WERI-Rb-1 (cell line): ENCODE measurements at places on chromosomes 1 and 21.

DNA sequence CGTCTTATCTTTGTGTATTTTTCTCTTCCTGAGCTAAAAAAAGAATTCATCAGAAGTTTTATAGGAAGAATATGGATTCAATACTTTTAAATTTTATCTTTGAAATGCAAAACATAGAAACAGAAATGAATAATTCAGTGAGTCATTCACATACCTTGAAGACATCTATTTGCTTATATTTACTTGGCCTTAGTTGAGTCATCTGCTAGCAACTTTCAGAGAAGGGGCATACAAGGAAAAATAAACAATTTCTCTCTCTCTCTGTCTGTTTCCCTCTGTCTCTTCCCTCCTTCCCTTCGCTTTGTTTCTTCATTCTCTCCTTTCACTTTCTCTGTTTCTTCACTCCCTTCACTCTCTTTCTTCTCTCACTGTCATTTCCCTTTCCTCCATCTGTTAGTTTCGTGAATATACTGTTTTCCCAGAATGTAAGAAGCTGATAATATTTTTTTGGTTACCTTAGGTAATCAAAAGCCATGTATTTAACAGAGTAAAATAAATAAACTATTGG is 477.2 kb downstream of the BRINP3 start:
- no peak for DNase-seq

DNA sequence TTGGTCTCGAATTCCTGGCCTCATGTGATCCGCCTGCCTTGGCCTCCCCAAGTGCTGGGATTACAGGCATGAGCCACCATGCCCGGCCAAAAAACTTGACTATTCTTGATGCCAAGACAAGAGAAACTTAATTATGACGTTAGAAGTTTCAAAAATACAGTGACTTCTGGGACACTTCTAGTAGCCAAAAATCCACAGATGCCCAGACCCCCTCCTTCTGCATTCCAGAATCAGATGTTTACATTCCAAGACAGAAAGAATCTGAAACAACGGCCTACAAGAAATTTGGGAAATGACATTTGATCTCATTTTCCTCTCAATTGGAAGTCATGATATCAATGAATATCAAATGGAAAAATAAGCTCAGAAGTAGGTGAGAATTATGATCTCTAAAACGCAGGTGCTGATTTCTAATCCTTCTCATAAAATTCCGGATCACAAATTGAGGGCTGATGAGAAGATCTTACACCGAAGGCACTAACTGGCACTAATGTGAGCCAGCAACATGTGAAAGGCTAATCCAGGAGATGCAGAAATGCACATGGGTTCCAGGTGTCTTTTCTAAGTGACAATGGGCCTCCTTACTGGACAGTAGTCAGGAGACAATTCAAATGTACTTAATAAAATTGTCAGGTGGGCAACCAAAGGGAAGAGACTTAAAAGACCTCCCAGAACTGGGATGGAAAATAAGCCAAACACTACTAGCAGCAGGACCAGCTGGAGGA is 5.5 kb downstream of the RAB29 start:
- no peak for DNase-seq

DNA sequence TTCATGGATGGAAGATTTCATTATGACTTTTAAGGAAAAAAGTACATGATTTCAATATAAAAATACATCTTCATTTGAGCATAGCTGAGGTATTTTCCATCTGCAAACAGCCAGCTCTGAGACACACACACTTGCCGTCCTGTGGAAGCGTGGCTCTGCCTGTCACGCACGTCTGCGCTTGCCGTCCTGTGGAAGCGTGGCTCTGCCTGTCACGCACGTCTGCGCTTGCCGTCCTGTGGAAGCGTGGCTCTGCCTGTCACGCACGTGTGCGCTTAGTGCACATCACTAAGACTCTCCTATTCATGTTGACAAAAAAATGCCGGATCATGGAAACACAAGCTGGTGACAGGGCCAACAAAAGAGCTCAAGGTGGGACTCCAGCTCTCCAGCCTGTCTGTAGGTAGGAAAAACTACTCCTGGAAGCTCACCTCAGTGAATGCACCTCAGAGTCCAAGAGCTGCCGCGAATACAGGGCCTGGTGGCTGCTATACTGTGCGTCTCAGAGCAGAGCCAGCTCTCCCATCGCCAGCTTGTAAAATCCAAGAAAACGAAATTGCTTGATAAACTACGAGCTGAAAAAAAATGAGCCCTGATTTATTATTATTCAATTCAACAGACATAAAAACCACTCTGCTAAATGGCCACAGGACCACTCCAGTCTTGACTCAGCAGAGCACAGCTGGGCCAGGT is 69.3 kb downstream of the SLC37A1 start:
- no peak for DNase-seq

DNA sequence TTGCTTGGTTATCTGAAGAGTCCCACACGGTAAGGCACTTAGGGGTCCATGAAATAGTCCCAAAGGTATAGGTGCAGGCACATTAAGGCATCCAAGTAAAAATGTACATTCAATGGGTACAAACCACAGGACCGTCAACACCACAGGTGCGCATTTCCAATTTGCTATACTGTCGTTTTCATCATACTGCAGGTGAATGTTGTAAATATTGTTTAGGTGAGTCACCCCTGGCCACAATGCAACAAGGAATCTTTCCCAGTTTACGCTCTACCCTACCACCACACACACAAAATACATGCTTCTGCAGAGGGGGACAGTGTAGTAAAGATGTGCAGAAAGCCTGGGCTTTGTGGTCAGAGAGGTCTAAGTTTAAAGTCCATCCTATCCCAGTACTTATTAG is 13.7 kb downstream of the CADM3 start:
- DNase-seq: no peak

DNA sequence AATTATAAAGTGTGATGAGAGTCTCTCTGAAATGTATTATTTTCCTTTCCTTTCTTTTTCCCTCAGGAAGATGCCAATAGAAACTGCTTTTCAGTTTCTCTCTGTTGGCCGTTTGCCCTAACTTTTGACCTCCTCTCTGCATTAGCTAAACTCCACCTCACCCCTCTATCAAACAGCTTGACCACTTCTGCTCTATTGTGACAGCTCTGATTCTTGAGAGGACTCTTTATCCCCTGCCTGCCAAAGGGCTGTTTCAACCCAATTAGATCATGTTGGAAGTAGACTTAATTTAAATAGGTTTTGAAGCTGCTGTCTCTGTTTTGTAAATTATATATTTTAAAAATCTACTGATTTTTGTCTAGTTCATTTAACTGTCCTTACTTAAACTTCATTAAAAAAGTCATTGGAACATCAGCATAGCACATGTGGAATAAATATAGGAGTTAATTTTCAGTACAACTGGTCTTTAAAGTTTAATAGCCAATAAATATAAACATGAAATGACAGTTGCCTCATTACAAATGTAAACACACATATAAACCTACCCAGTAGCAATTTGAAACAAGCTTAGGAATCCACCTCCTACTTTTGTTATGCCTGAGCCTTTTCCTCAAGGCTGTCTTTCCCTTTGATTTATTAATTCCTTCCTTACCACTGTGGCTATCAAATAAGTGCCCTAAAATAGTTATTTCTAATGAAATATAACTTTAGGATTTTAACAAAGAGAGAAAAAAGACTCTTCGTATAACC is 152.0 kb downstream of the CHRM3 start:
- DNase-seq: no peak

DNA sequence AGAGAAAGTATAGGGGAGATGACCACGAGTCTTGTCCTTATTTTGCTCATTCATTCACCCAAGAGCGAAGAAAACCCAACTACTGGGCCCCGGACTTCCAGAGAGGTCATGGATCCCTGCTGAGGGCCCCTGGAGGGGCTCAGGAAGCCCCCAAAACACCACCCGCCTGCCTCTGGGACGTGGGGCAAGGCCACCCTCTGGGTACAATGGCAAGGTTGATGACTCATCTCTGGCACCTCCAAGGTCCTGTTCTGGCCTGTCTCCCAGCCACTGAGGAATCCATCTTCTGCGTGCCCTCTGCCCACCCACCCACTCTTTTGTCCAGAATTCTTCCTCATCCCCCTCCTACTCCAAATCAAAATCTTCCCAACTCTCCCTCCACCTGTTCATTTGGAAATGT is 21.3 kb upstream of the PRDM15 start:
- DNase-seq: no peak

- no peak for DNase-seq
Observed at GRCh38 chr21:38774152-38774551, 31.6 kb upstream of the ETS2 start.

GRCh38 chr1:111347026-111347425 is 56.4 kb downstream of the CHIA start:
- peak; percentile 41 for DNase-seq

DNA sequence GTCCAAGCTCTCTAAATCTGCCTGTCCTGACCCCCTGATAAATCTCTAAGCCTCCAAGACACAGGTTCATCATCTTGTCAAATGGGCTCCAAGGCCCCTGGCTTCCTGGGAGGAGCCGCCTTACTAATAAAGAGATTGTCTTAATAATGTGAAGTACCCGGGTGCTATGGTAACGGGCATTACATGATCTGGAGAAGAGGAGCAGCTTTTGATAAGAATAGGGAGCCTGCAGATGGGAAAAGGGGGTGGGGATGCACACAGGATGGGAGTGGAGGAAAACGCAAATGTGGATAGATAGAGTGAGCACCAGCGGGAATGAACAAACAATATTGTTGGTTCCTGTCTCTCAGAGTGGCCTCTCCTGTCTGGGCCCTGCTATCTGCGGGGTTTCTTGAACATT is 11.9 kb upstream of the RXRG start:
- DNase-seq: peak; percentile 94

DNA sequence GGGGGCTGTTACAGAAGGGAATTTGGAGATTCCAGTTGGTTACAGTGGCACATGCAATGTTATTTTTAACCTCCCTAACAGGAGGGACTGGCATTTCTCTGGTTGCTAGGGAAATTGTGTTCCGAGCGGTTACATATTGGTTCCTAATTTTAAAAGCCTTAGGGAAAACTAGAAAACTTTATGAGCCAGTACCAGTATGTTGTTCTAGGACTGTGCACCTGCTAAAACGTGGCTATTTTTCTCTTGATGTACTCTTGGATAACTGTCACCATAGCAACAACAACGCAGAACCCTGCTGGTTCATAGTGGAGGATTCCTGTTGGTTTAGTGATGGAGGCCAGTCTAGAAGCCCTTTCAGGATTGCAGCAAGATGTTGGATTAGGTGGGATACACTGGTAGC is 68.9 kb upstream of the PGBD5 start:
- DNase-seq: no peak

- no peak for DNase-seq
Observed at GRCh38 chr1:244237445-244237844, 186.4 kb downstream of the ZBTB18 start.

DNA sequence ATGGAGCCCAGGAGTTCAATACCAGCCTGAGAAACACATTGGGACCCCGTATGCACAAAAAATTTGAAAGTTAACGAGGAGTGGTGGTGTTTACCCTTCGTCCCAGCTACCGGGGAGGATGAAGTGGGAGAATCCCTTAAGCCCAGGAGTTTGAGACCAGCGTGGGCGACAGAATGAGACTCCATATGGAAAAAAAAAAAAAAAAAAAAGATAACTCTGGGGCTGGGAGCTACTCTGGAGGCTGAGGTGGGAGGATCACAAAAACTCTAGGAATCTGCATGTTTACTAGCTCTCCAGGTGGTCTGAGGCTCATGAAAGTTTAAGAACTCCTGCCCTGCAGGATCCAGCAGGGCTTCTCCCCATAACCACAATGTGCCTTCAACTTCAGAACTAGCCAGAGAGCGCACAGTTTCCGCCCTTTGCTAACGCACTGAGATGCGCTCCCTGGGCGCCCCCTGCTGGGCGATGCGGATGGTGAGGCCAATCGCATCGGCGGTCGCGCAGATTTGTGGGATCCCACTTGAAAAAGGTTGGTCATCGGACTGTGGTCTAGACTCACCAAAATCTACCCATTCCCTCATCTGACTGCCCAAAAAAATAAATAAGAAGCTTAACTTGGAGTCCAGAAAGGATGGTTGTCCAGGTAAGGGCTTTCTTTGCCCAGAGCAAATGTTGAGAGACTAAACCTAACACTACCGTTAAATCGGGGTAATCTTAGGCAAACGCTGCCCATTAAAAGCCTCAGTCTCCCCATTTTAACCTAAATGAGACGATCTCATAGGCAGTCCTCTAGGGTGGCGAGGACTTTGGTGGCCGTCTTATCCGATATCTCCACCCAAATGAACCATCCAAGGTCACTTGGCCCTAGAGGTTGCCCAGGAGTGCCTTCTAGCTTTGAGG is 8.8 kb downstream of the ZNF683 start:
- peak; percentile 80 for DNase-seq

DNA sequence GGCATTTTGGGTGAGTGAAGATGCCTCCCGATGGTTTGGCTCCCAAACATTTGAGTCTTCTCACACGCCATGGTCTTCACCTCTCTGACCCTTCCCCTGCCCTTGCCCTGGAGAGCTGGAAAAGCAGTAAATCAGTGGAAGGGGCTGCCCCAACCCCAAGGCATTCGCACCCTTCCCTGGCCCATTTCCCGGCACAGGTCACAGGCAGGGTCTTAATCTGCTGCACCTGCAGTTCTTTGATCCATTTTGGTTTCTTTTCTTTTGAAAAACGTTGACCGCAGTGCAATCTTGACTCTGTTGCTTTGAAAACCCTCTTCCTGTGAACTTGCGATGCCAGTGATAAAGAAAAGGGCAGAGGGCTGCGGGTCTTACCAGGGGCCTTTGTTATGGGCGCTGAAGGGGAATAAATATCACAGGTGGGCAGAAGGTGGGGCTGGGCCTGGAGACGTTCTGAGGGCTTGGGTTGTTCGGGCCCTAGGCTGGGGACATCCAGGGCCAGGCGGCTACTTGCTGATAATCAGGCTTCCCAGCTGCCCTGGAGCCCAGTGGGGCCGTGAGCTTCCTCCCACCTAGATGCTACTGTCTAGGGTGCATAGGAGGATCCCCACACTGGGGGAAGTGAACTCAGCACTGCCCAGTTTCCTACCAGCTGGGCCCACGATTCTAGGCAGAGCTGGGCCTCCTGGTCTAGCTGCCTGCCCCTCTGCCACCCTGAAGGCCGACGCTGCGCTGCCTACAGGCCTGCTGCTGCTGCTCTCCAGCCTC is 38.6 kb upstream of the EPS8L3 start:
- DNase-seq: no peak
